KG1 (cell line): ENCODE measurements at places on chromosomes 11 and 22.
A peak's percentile ranks its signal among the peaks of the same experiment; 100 is the strongest.

GRCh38 chr11:30281476-30282288, 41.2 kb upstream of the ARL14EP start:
- DNase-seq, result peak; percentile 17

DNA sequence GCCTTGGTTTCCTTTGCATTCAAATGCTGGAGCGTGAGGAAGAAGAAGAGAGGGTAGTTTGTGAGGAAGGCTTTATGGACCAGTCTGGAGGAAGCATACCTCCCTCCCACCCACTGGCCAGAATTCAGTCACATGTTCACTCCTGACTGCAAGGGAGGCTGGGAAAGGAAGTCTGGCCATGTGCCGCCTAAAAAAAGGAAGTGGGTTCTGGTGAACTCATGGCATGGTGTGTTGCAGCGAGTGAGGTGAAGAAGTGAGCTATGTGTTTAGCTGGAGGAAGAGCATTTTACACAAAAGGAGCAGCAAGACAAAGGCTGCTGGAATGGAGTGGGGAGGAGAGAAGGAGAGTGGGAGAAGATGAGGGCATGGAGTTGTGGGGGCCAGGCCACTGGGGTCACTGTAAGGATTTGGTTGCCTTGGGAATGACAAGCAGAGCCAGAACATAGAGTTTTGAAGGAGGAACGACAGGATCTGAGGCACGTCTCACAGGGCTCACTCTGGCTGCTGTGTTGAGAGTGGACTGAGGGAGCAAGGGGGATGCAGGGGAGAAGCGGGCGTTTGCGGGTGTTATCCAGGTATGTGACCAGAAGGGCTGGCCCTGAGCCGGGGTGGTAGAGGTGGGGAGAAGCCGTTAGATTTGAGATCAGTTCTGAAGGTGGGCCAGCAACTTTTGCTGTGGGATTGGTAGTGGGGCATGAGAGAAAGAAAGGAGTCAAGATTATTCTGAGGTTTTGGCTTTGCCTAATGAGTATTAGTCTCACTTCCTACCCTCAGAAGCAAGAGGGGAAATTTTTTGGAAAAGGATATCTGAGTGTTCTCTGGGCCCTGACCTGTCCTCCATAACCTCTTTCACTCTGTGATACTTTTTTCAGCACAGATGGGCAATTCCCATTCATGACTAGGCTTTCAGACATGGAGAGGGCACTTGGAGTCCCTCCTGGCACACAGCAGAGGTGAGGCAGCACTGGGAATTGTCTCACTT, 26.4 kb downstream of the BMAL1 start:
- no peak for DNase-seq

DNA sequence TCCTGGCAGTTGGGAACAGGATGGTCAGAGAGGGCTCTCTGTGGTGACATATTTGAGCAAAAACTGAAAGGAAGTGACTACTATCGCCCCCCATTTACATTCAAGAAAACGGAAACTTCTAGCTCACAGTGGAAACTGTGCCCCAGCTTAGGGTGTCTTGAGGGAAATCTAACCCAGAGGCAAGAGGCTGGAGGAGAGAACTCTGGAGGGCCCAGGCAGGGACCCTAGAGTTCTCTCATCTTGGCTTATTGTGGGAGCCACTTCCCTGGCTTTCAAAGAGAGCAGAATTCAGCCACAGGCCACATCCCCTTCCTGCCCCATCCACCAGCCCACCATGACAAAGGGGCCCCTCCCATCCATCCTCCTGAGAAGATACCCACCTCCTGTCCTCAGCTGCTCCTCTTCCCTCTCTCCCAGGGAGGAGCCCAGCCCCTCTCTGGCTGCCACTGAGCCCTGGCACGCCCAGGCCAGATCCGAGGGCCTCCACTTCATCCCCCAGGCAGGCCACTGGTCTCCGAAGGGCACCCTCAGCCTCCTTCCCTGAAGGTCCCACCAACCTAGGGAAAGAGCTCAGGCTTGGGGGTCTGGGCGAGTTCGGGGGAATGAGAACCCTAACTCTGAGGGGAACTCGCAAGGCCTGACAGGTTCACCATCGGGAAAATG, 1.6 kb upstream of the TMPRSS13 start:
- peak; percentile 54 for DNase-seq

- no peak for DNase-seq
Measured at GRCh38 chr22:38348751-38349496, 31.7 kb upstream of the CSNK1E start.

GRCh38 chr11:19929147-19929546, 216.5 kb downstream of the NAV2 start:
- no peak for DNase-seq
